ENCODE measurements at places on chromosomes 16 and 17.

- DNase-seq: peak; percentile 60
These were observed 26.1 kb downstream of the GAS7 start for GRCh38 chr17:10172241-10172741.

GRCh38 chr16:49674351-49674851 is 181.5 kb downstream of the ZNF423 start:
- no peak for DNase-seq

- DNase-seq: peak; percentile 36
These were observed 16.8 kb upstream of the PLLP start for GRCh38 chr16:57301126-57301817.

DNA sequence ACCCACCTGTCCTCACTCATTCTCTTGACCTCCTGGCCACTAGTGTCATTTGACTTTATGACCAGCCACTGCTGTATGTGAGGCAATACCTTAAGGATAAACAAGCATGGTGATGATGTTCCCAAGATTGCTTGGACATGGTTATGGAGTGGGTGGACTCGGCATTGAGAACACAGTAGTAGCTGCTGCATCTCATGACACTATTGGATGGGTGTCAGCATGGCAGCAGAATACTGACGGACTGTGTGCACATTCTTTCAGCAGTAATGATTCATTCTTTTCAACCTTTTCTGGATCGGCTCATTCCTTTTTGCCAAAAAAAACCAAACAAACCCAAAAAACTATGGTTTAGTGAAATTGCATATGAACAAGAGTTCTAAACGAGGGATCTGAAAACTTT is 13.5 kb downstream of the SPECC1 start:
- peak; percentile 66 for DNase-seq

DNA sequence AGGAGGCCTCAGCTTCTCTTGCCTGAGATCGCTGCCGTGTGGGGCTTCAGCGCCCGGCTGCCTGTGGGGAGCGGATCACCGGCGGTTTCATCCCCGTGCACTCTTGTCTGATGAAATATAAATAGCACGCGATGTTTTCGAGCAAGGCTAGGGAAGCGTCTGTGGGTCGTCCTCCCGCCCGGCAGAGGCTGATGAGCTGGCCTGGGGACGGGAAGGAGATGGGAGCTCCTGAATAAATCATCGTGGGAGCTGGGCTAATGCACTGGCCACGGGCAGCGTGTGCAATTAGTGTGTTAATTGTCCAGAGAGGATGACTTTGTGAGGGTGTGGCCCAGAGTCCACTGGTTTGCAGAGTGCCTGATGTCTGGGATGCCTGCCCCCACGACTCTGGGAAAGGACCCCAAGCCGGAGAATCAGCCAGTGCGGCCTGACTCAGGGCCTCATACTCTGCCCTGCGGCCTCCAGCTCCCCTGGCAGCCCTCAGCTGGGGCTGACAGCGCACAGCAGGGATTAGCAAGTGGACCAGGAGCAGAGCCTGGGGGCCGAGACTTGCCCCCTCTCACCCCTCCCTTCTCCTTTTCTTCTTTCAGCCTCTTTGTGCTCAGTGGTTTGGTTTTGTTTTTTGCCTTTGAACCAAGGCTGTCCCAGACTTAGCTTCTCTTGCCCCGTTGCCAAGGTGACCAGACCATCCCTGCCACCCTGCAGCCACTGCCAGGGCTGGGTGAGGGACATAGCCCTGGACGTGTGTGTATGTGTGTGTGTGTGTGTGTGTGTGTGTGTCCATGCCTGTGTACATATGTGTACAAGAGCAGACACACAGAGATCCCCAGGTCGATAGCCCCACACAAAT is 21.4 kb downstream of the KCNJ12 start:
- peak; percentile 71 for DNase-seq

DNA sequence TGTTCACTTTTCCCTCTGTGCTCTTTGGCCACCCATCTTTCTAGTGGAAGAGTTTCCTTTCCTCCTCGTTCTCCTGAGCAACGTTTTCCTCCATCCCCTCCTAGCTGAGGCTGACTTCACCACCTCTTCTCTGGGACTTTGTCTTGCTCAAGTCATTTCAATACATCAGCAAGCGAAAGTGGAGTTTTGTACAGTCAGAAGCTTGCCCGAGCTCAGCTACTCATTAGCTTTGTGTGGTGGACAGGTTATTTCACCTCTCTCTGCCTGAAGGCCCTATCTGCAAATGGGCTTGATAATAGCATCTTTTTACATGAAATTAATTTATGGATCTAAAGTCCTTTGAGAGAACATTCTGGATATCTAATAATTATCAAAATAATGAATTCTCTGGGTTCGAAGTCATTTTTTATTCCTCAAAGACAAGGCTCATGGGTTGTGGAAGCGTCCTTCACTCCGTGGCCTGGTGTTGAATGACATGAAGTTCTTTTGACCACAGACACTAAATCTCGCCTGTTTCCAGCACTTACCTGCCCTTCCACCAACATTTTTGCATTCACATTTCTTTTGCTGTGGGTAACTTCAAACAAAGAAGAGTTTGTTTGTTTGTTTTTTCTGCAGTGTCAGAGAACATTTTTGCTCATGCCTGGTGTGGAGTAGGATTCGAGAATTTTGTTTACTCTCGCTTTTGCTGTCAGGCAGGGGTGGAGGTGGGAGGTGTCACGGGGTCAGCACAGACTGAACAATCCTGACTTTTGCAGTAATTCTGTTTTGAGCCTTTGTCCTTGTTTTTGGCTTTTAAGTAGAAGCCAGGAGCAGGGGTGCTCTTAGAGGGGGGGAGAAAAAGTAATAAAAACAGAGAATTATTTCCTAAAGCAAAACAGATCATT is 155.0 kb upstream of the CACNG5 start:
- no peak for DNase-seq

DNA sequence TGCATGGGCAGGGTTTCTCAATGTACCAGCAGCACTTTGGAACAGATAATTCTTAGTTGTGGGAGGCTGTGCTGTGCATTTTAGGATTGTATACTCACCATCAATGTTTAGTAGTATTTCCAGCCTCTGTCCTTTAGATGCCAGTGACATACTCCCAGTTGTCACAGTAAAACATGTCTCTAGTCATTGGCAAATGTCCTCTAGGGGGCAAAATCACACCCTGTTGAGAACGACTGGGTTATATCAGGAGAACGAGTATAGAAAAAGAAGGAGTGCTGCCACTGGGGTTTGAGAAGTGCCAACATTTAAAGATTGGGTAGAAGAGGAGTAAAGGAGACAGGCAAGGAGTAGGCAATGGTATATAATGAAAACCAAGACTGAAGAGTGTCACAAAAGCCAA is 37.9 kb upstream of the SMIM36 start:
- no peak for DNase-seq

- peak; percentile 23 for DNase-seq
These were observed 342.2 kb upstream of the TNRC6C start for GRCh38 chr17:77616254-77616731.

DNA sequence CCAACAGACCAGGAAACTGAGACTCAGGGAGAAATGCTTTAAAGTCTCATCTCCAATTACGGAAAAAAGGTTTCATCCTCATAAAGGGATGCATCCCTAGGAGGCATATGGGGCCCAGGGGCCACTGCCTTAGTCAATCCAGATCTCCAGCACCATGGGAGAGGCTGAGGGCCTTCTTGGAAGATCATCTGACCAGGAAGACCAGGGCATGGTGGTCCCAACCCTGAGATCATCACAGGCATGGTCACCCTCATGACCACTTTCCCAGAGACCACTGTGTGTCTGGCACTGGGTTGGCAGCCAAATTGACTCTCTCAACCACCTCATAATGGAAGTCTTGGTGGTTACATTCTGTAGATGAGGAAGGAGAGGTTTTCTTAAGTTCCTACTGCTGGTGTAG is 23.4 kb upstream of the CES5A start:
- DNase-seq: no peak

DNA sequence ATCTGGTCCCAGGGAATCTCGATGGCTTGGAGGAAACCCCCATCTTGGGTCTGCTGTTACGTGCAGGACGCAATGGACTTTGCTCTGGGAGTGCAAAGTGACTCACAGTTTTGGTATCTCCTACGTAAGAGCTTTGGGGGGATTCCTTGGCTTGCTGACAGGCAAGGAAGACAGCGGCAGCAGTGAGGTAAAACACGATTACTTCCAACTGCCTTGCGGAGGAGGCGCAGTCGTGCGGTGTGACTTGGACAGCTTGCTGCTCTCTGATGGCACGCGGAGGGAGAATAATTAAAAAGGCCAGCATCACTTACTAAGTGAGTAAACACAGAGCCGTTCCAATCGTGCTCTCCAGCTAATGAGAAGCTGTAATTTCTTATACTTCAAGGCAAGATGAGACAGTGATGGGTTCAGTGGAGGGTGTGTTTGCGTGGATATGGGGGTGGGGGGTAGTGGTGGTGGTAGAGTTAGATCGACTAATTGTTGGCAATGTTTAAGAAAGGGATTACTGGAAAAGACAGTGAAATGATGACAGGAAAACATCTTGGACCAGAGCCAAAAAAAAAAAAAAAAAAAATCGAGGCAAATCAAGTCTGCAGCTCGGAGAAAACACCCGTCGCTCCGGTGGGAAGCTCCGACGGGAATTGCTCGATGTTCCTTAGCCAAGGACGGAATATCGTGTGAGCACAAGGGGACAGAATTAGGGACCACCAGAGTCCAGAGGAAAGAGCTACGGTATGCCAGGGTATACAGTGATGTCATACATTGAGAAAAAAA is 184.8 kb upstream of the ZFHX3 start:
- peak; percentile 94 for DNase-seq

- no peak for DNase-seq
These were observed 8.0 kb upstream of the NT5M start for GRCh38 chr17:17295141-17295540.

- DNase-seq: no peak
These were observed 2282.1 kb downstream of the TP53TG3F start for GRCh38 chr16:35741546-35741945.

- no peak for DNase-seq
These were observed 21.8 kb upstream of the PRM1 start for GRCh38 chr16:11302977-11303376.

GRCh38 chr16:11354733-11355574 is 9.7 kb downstream of the RMI2 start:
- DNase-seq: peak; percentile 29
